Cerebellar nuclear complex (tissue), 1 donor: ENCODE measurements at places on chromosomes 6 and 20.

DNA sequence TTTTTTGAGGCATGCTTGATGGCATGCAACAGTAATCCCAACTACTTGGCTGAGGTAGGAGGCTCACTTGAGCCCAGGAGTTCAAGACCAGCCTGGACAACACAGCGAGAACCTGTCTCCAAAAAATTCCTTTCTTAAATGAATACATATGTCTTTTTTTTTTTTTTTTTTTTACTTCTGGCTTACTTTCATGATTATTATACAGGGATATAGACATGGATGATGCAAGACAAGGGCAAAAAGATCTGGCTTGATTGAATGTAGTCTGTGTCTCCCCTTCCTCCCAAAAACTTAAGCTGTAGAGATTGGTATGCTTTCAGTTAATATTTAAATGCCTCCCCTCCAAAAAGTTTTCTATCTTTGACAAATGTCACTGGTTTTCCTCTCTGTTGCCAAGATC is 7.6 kb downstream of the SNX3 start:
- DNase-seq, result no peak

GRCh38 chr20:32052090-32052777 is at the start of gene HCK:
Gene HCK, plus strand, starts transcription at chr20:32052242.
- no peak for DNase-seq

DNA sequence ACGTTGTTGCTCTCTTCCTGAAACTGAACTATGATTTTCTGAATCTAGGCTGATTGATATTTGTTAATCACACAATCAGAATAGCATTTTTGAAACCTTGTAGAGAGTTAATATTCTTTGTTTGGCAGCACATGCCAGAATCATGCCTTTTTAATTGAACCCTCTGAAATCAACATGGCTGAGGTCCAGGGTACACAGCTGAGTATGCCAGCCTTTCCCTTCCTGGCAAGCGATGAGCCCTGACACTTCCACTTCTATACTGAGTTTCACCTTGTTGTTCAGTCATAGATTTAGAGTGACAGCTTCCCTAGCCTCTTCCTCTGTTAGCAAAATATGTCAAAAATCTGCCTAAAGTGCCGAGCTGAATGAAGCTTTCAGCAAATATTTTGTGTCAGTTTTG is 6.8 kb downstream of the HDDC2 start:
- no peak for DNase-seq

GRCh38 chr20:48181261-48181935 is 396.1 kb upstream of the SULF2 start:
- no peak for DNase-seq

DNA sequence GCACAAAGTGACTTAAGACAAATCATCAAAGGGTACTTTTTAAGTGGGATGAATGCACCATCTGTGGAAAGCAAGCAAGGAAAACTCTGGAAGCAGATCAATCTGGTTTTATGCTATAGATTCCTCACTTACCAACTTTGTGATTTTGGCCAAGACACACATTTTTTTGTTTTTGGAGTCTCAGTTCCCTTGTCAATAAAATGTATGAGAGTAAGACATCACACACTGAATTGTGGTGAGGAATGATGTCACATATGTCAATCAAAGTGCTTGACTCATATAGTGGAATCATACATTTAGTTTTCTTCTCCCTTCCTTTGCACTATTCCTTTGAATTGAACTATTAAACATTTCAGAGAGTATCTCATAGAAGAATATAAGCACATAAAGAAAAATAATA is 620.5 kb upstream of the CITED2 start:
- DNase-seq, result no peak

DNA sequence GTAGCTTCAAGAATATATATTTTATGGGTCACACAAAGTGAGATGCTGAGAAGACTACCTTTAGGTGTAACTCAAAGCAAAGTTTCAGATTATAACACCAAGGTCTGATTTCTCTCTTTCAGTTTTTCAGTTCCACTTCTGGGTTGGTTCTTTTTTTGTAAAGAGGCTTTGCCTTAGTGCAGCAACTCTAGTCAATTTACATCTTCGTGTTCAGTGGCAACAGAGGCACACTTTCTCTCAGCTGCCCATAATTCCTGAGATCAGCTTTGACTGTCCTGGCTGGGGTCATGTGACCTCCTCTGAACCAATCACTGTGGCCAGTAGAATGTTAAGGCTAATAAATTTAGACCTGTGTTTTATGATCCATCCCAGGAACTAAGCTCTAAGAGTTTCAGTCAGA is 120.2 kb downstream of the TINAG start:
- DNase-seq, result no peak

- DNase-seq, result no peak
These were observed 17.4 kb upstream of the PRDM13 start for GRCh38 chr6:99589290-99589672.

GRCh38 chr6:42175860-42176259 is 2.7 kb downstream of the GUCA1A start:
- DNase-seq, result no peak

- no peak for DNase-seq
These were observed 329.8 kb upstream of the EPHA7 start for GRCh38 chr6:93749191-93749590.

DNA sequence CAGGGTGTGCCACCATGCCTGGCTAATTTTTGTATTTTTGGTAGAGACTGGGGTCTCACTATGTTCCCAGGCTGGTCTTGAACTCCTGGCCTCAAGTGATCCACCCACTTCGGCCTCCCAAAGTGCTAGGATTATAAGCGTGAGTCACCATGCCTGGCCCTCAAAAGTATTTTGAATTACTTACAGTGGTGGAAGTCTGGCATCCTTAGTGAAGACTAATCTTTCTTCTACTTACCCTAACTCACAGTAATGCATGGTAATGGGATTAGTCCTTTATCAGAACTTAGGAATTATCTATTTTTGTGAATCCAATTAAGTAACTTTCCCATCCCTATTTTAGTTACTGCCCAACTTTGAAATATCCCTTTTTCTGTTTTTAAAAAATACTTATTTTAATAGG is 3.9 kb downstream of the RWDD1 start:
- DNase-seq, result no peak

DNA sequence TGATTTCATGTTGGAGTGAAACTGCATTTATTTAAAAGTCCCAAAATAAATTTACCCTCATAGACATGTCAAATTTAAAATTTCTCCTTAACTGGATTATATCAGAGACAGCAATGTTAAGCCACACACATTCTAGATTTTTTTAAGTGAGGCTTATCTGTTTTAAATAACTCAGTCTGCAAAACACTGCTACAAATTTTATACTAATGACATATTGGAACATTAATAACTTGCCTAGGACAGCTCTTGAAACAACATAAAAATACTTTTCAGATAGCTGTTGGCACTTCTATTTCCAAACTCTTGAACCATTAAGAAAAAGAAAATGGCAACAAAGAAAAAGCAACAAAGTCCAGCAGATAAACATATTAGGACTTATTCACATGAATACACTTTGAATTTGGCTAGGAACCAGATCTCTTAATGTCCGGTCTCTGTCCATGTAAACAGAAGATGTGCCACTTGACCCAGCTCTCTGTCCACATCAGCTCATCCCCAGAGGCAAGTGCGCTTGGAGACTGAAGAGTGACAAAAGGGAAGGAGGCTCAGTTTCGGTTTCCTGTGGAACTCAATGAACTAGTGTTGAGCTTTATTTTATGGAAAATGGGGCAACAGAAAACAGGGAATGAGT is 219.3 kb upstream of the THBS2 start:
- no peak for DNase-seq

DNA sequence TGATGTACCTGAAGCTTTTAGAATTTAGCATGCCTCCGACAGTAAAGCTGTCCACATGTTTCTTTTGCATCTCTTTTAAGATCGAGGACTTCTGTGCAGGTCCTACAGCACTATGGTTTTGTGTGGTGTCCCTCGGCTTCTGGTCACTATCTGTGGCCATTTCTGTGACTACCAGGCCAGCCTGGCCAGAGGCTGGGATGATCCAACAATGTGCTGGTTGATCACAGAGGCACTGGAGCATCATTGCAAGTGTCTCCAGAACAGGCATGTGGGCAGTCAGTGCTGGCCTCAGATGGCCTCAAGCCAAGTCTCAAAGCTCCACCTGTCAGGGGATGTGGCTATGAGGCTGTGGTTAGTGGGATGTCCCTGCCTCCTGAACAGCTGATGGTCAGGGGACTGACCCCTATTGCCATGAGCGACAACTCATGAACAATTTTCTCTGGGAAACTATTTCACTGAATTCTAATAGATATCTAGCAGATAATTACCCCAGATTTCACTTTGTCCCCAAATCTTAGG is 136.6 kb downstream of the SYNDIG1 start:
- DNase-seq, result no peak

- no peak for DNase-seq
These were observed 660.4 kb upstream of the FLRT3 start for GRCh38 chr20:14997791-14998190.

- DNase-seq, result no peak
These were observed 435.5 kb upstream of the PLCB4 start for GRCh38 chr20:8633366-8633765.

DNA sequence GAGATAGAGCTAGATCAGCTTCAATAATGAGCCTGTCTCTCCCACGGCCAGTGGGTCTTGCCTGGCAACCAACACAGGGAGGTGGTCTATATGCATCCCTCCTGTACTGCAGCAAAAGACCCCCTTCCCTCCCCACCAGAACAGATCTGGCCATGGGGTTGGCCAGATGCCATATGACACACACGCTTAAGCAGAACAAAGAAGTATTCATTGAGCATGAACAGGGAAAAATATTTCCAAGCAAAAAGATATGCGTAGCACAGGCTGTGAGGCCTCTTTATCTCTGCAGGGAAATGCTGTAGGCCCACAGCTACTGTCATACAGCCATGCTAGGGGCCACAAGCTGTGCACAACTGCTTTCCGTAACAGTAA is 73.4 kb upstream of the NRSN1 start:
- DNase-seq, result no peak

DNA sequence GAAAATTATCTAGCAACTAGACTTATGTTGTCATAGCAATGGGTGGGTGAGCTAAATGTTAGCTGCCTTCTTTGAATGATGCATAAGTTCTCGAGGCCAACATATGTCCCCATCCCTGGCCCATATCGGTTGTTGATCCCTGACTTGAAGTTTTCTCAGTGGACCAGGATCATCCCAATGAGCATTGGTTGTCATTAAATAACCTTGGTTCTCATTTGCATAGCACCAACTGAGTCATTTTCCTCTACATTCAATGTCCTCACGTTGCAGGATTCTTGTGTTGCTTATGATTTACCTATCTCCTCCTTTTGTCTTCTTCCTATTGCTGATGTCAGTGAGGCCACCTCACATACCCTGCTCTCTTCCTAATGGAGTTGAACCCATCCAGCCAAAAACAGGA is 12.1 kb upstream of the AHCY start:
- no peak for DNase-seq

- no peak for DNase-seq
These were observed 136.4 kb upstream of the SALL4 start for GRCh38 chr20:51938559-51939258.

DNA sequence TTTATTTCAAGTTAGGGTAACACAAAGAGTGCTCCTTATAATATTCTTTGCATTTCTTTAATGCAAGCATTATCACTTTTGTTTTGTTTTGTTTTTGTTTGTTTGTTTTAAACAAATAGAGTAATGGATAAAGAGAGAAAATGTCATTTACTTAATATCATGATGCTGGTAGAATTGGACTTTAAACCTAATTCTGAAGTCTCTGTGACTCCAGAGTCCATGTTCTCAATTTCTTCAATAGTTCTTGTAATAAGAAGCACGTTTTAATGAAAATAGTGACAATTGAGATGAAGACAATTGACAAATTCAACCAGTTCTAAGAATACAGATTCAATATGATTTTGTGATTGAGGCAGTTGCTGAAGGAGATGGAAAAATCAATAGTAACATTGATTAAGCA is 30.3 kb upstream of the MANEA start:
- DNase-seq, result no peak

DNA sequence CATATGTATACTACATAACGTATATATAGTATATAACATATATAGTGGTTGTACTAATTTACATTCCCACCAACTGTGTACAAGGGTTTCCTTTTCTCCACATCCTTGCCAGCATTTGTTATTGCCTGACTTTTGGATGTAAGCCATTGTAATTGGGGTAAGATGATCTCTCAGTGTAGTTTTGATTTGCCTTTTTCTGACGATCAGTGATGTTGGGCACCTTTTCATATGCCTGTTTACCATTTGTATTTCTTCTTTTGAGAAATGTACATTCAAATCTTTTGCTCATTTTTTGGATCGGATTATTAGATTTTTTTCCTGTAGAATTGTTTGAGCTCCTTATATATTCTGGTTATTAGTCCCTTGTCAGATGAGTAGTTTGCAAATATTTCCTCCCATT is 11.4 kb downstream of the SYNJ2 start:
- no peak for DNase-seq

- DNase-seq, result no peak
These were observed 12.7 kb downstream of the KCNS1 start for GRCh38 chr20:45088247-45088646.

- no peak for DNase-seq
These were observed 109.7 kb downstream of the AKAP7 start for GRCh38 chr6:131244942-131245341.

DNA sequence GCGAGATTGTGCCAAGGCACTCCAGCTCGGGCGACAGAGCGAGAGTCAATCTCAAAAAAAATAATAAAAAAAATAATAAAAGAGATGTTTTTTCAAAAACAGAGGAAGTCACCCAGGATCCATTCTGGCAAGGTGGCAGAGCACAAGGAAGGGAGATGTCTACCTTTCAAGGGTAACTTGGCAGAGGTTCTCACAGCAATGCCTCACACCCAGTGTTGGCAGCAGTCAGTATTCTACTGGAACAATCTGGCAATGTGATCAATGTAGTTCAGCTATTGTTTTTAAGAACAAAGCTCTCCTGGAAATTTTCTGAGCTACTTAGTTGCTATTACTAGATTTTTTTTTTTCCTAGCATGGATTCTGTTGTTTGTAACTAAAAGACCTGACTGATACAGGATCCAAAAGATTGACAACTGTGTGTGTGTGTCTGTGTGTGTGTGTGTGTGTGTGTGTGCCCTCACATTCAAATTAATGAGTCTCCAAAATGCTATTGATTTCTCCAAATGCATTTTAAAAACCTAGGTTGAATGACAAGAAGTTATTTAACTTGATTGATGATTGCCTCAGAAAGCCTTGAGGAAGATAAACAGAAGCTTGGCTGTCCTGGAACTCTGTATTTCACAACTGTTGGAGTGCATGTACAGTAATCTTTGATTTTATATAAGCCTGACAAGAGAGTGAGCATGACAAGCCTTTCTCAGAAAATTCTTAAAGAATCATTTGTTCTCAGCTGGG is 114.1 kb upstream of the RREB1 start:
- DNase-seq, result no peak

GRCh38 chr6:401239-401993 is 9.9 kb downstream of the IRF4 start:
- no peak for DNase-seq

- no peak for DNase-seq
These were observed 2.8 kb downstream of the CMTR1 start for GRCh38 chr6:37435816-37436215.

DNA sequence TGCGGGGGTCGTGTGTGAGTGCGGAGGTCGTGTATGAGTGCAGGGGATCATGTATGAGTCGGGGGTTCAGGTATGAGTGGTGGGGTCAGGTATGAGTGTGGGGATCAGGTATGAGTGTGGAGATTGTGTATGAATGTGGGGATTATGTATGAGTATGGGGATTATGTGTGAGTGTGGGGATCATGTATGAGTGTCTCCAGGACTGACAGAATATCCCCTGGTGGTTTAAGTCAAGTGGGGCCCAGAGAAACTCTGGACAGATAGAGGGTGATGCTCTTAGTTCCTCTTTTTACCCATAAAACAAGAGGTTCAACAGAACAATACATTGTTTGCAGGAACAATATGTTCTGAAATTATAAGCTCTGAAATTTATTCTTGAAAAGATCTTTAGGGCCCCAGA is 131.9 kb downstream of the UST start:
- DNase-seq, result no peak
